Stimulated activated CD4-positive, alpha-beta T cell treated with anti-CD3 and anti-CD28 coated beads, Interleukin-15, amount 100 ng/mL, for 1 hour (primary cell): ENCODE measurements at places on chromosomes 3 and 15.

GRCh38 chr3:173000553-173000952 lies 140.5 kb downstream of the SPATA16 start:
- no peak for DNase-seq

GRCh38 chr15:29008846-29009245 lies 123.1 kb downstream of the APBA2 start:
- no peak for DNase-seq

GRCh38 chr15:70580286-70580685 lies 183.1 kb downstream of the UACA start:
- DNase-seq, result no peak

- DNase-seq, result no peak
These were observed 130.1 kb downstream of the IGF1R start for GRCh38 chr15:98778263-98778959.

DNA sequence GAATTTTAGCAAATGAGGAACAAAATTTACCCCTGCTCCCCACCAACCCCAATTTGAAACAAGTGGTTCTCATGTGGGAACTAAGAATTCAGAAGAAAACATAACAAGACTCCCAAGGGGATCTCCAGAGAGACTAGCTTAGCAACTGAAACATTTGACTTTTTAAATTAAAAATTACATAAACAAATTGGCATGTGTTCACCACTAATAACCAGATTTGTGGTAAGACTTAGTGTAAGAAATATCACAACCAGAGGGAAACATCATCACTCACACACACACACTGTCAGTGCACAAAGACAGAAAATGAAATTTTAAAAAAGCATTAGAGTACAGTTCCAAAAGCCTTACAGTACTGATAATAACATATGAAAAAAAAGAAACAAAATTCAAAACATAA lies 348.8 kb downstream of the CGGBP1 start:
- DNase-seq, result no peak

DNA sequence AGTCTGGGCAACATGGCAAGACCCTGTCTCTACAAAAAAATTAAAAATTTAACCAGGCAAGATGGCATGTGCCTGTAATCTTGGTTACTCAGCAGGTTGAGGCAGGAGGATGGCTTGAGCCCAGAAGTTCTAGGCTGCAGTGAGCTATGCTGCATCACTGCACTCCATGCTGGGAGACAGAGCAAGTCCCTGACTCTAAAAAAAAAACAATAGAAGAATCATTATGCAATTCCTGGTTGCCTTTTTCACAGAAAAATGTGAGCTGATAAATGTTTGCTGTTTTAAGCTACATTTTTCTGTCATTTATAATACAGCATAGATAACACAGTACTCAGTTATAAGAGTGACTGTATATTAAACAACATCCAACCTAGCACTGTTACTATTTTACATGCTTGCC lies 148.8 kb downstream of the SCAPER start:
- DNase-seq, result no peak

DNA sequence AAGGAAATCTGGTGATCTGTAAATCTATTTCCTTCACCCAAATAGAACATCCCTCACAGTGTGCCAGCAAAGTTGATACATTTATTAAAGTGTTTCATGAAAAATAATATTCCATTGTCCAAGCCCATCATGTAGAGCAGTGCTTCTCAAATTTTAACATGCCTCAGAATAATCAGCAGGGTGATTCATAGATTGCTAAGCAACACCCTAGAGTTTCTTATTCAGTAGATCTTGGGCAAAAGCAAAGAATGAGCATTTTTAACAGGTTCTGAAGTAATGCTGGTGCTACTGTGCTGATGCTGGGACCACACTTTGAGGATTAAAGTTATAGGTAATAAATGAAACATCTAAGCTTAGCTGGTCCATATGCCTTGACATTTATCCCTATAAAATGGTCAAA lies 210.5 kb downstream of the ZIC4 start:
- DNase-seq, result no peak

GRCh38 chr3:8368598-8368997 lies 133.0 kb upstream of the LMCD1 start:
- DNase-seq, result no peak

DNA sequence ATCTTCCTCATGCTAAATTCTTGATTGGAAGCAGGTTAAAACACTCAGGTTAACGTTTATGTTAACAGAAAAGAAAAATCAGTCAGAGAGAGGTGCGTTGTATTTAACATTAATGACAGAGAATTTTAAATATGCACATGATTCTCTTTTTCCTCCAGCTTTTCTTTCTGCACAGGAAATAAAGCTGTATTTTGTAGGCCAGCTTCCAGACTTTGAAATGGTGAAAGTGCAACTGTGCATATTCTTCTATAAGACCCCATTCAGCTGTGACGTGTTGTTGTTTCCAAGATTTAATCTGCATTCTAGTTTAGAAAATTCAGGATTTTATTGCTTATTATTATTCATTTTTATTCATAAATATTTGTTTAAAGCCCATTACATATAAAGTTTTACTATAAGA lies 11.8 kb downstream of the MBNL1 start:
- DNase-seq, result no peak

GRCh38 chr3:139473155-139473771 lies 3.1 kb downstream of the RBP2 start:
- no peak for DNase-seq

- no peak for DNase-seq
These were observed 5.5 kb upstream of the ARID3B start for GRCh38 chr15:74535388-74536084.

DNA sequence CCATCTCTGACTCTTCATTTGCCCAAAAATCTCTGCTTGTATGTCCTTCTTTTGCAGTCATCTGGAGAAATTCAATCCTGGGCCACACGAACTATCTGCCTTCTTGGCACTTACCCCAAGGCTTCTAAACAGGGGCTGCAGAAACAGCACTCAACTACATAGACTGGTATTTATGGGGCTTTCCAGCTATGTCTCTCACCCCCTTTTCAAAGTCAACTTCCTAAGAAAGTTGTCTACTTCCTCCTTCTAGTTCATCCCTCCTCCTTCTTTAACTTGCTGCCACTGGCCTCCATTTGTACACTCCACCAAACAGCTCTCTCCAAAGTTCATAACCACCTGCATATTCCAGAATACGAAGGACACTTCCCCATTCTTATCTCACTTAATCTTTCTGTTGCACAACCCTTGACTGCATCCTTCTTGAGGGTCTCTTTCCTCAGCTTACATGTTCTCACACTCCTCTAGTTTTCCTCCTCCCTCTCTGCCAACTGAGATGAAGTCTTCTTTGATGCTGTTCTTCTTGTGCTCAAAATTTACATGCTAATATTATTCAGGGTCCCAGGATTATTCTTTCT lies 55.2 kb downstream of the PLD1 start:
- DNase-seq, result no peak

DNA sequence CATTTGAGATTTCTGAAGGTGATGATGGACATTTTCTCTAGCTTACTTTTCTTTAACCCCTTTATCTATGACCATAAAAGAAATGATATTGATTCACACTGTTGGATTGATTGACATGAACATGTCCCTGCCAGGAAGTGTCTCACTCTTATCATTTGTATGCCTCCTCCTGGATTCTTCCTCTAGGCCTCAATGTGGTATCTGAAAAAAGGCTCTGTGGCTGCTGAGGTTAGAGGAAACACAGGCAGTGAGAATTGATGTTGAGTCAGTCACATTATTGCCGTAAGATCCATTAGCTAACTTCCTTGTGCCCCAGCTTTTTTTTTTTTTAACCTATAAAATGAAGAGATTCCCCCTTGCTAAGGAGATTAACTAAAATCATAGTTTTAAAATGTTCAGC lies 8.0 kb upstream of the THRB start:
- DNase-seq, result no peak

DNA sequence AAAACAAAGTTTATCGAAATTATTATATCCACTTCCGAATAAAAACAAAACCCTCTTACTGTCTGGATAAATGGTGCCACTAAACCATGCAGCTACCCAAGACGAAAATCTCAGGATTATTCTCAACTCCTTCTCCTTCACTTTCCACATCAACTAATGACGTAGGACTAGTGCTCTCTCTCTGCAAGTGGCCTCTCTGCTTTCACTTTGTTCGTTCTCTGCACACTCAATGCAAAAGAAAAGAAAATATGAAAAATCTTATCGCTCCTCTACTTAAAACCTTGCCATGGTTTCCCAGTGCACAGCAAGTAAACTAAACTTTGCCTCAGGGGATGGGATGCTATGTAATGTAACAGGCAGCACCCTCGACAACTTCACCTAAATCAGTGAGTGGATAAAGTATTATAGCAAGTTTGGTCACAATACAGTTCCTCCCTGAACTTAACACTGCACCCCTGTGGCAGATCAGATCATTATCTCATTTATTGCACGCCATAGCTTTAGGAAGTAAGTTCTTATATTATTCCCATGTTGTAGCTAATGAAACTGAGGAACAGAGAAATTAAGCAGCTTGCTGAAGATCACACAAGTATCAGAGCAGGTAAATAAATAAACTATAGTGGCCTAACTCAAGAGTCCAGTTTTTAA lies 262.7 kb upstream of the GADL1 start:
- no peak for DNase-seq

DNA sequence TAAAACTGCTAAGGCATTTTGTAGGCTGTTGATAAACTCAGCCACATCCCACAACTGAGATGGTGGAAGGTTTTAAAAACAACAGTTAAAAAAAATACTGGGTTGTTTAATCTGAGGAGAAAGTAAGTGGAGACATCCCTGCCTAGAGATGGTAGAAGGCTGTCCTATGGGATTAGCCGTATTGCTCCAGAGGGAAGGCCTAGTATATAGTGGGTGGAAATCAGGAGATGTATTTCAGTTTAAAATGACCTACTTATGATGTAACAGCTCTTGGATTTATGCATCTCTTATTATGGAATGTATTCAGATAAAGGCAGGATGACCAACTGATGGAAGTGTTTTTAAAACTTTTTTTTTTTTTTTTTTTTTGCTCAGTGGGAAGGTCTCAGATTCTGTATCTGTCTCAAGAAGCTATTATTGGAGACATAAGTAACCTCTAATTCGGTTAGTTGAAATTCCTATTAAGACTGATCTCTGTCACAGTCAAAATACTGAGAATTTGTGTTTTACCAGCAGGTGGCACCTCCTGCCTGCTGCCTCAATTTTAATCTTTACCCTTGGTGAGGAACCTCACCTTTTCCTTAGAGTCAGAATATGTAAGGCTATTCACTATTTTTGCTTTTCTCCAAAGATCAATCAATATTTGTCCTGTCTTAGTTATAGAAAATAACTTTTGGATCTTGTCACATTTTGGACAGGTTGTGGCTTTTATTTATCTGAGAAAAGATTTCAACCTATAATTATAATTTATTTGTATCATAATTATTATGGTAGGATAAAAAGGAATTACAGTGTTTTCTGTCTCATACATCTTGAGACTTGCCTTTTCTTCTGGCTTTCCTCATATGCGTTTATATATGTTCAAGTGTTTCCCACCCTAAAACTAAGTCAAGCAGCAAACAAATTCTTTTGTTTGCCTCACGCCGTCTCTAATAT lies 63.0 kb downstream of the VPS8 start:
- no peak for DNase-seq

GRCh38 chr3:112781599-112781998 lies 65.1 kb downstream of the CD200R1L start:
- DNase-seq, result no peak
